Activated naive CD8-positive, alpha-beta T cell treated with anti-CD3 and anti-CD28 coated beads, Interleukin-2, amount 10 ng/mL, durations not matched to agents 7 days and 5 days (primary cell): ENCODE measurements at places on chromosomes 4 and X. TPM values are rescaled to one million over a fixed set of nuclear protein-coding genes. Genes with fewer than 3 reads are reported as not detected.

- DNase-seq = no peak
Observed at GRCh38 chrX:40988100-40988499, 97.1 kb upstream of the USP9X start.

DNA sequence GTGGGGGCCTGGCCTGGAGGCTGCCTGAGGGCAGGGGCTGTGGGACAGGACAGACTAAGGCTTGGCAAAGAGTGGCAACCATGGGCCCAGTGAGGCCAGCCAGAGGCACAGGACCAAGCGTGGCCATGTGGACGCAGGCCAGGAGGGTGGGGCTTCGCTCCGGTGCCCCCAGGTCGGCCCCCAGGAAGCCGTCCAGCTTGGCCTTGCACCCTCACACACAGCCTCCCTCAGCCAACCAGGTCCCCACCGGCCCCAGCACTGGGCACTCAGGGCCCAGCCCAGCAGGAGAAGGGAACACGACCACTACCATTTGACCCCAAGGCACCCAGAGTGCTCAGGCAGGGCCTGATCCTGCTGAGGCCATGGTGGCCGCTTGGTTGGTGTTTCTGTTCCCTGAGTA lies 57.2 kb downstream of the FAM53A start:
- DNase-seq = no peak

- no peak for DNase-seq
Observed at GRCh38 chr4:143282211-143282707, 54.4 kb upstream of the GAB1 start.

DNA sequence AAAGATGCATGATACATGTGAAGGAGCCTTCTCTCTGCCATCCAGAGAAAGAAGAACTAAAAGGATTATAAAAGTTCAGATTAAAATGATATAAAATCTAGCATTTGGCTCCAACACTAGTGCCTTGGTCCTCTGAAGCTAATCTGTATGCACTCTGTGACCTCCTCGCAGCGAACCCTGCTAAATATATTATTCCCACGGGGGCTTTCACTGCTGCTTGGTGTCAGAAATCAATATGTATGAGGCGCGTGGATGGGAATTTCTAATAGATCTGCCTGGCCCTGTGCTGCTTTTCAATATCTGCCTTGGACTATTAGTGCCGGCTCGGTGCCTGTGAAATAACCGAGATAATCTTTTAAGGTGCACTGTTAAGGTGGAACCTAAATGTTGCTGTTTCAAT lies 69.7 kb downstream of the CXXC4 start:
- no peak for DNase-seq

DNA sequence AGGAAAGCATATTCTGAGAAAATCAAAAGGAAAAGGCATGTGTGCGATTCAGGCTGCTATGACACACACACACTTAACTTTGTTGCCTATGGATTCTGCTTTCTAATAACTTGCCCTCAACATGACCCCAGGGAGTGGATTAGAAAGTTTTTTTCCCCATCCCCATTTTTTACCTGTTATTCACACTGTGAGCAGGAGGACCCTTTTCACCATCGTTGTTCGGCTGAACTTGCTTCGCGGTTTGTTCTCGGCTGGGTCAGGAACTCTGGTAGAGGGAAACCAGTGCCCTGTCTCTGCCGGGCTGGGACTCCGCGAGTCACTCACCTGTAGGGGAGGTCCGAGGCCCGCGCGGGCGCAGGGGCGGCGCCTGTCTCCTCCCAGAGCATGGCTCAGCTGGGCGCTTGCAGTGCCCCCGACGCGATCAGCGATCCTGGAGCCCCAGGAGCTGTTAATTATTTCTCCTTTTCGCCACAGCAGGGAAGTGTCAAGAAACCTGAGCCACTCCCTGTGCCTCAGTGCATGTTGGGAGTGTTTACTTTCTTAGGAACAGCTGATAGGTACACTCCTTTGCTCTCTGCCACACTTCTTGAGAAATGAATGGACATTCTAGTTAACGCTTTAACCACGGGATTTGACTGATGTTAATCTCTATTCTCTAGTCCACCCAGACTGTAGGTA lies at the start of gene RASSF6:
Gene RASSF6, minus strand, starts transcription at position 322 of the 678 bp plus-strand sequence. CDS start 8,641 bp downstream, outside the sequence.
- DNase-seq = peak; percentile 27

The MAGEB10 gene
- not detected for total RNA-seq

- DNase-seq = no peak
Observed at GRCh38 chrX:69070949-69071650, 94.2 kb downstream of the PJA1 start.
